ENCODE measurements at places on chromosomes 1 and 21. TPM values are rescaled to one million over a fixed set of nuclear protein-coding genes. Genes with fewer than 3 reads are reported as not detected.

DNA sequence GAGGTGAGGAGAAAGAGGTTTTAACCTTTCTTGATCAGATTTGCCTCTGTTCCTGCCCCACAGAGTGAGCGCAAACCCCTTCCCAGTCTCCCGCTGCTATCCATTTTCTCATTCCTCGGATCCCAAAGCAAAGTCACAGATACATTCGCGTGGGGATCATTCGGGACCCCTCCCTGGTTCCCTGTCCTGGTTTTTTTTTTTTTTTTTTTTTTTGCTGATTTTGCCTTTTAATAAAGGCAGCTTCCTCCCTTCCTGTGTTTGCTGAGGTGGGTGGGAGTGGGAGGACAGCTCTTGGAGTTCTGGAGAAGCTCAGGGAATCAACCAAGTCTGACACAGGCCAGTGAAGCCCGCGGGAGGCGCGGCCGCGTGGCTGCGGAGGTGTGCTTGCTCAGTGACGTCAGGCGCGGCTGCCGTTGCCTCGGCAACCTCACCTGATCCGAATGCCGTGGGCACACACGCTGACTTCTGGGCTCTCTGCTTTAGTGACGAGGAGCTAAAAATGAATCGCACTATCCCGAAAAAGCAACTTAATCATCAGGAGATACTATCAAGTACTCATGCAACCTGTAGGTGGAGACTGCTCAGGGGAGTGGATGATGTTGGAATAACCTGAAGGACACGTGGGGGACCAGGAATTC, 106.4 kb downstream of the TBX19 start:
- peak; percentile 75 for DNase-seq

DNA sequence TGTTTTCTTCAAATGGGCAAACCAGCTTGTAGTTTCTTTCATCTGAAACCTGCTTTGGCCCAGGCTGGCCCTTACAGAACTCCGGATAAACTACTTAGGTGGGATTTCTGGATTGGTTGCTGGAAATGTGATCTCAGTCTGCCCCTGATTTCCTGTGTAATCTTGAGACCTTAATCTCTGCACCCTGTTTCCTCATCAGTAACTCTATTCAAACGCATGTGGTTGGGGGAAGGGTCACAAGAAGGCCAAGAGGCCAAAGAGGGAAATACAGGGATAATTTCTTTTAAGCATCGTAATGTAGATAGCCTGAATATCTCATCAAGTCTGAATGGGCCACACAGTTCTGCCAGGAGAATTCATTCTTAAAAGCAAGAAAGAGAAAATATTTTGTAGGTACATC, 483.6 kb downstream of the LTN1 start:
- DNase-seq: no peak

- DNase-seq: no peak
Observed at GRCh38 chr1:172487550-172487949, 43.7 kb upstream of the PIGC start.

GRCh38 chr21:16767201-16767600, 745.6 kb upstream of the CXADR start:
- DNase-seq: no peak

- no peak for DNase-seq
Observed at GRCh38 chr1:241411776-241412338, 54.9 kb upstream of the RGS7 start.

GRCh38 chr1:168419736-168420135, 124.1 kb downstream of the XCL2 start:
- DNase-seq: no peak

DNA sequence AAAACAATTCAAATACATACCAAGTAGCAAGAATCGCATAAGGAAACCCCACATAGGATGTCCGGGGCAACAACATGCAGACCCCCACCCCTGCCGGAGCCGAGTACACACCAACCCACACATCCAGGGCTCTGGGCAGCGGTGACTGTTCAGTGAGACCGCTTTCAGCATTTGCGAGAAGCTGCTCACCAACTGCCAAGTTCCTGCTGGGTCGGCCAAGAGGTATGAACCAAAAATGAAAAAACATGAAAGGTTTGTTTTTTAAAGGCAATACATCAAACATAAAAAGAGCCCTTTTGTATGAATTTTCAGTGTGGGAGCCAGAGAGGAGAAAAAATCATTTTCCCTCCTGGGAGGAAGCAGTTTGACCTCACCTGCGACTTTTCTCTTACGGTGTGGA, 92.3 kb downstream of the SIM2 start:
- no peak for DNase-seq

- no peak for DNase-seq
Observed at GRCh38 chr1:89652373-89652772, 19.5 kb downstream of the LRRC8C start.

DNA sequence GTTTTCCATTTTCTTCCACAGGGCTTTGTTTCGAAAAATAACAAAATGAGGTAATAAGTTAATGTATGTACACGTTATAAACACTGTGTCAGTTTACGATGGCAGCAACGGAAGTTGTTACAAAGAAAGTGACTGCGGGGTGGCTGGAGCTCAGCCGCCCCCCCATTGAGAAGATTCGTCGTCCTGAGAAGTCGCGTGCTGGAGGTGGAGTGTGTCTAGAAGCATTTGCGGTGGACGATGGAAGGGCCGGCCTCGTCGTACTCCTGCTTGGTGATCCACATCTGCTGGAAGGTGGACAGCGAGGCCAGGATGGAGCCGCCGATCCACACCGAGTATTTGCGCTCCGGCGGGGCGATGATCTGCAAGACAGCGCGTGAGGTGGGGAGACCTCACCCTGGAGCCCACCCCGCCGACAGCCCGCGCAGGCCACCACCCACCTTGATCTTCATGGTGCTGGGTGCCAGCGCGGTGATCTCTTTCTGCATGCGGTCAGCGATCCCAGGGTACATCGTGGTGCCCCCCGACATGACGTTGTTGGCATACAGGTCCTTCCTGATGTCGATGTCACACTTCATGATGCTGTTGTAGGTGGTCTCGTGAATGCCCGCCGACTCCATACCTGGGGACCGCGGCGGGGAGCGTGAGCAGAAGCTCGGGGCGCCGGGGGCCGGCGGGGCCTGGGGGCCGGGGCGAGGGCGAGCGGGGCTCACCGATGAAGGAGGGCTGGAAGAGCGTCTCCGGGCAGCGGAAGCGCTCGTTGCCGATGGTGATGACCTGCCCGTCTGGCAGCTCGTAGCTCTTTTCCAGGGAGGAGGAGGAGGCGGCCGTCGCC, 2.4 kb downstream of the ACTA1 start:
- no peak for DNase-seq

DNA sequence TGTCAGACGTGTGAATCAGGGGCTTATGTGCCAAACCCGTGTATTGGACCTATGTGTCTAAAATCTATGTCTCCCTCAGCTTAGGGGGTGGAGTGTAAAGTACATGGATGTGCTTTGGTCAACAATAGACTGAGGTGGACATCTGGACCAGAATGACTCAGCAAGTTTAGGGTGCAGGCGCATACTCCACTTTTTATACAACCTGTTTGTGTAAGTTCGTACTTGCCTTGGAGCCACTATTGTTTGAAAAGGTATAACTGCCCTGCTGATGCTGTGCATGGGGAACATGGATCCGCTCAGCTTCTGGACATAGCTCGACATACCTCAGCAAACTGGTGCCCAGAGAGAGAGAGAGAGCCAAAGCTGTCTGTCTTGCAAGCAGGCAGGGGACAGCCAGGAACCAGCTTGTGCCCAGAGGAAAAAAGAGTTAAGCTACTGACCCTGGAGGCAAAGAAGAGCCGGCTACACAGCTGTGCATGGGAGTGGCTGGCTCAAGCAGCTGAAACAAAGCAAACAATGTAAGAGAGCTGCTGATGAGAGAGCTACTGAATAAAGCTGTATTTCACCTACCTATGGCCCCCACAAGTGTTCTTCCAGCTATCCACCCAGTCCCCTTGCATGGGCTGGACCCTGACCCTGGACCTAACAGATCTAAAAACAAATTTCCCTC, 41.2 kb downstream of the GJA5 start:
- DNase-seq: no peak

The VSIG8 gene
- total RNA-seq: 0.35 TPM

The TRNP1 gene
- total RNA-seq: 15.3 TPM

The HMCN1 gene
- total RNA-seq: 28.0 TPM

Data from lower lobe of right lung (tissue), 2 donors.